OCI-LY7 (cell line): ENCODE measurements at places on chromosomes 3 and 15.

DNA sequence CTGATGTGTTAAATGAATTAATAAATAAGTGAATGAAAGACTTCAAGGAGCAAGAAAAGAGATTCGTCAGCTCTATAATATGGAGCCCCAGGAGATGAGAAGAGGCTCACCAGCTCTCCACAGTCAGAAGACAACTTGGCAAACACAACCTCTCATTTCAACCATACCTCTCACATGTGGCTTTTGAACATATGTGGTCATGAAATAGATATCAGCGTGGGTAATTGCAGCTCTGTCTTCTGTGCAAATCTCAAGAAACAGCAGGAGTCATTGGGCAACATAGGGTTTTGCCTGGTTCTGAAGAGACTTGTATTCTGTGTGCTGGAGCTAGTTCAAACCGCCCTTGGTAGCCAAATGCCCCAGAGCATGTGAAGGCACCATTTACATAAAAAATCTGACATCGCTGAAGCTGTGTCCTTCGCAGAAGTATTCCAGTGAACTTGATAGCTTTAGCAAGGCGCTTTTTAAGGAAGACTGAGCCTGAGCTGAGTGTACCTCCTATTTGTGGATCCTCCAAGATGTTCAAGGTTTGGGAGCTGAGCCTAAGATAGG, 8.4 kb downstream of the CX3CR1 start:
- DNase-seq = no peak

- no peak for DNase-seq
Measured at GRCh38 chr15:96457841-96458240, 127.3 kb downstream of the NR2F2 start.

GRCh38 chr3:102156426-102156825, 278.4 kb upstream of the ZPLD1 start:
- DNase-seq = no peak

GRCh38 chr15:99433026-99433756, 132.6 kb upstream of the MEF2A start:
- DNase-seq = no peak

- no peak for DNase-seq
Measured at GRCh38 chr3:120438665-120439370, 12.0 kb downstream of the FSTL1 start.

- no peak for DNase-seq
Measured at GRCh38 chr3:71843071-71843470, 58.1 kb upstream of the PROK2 start.

DNA sequence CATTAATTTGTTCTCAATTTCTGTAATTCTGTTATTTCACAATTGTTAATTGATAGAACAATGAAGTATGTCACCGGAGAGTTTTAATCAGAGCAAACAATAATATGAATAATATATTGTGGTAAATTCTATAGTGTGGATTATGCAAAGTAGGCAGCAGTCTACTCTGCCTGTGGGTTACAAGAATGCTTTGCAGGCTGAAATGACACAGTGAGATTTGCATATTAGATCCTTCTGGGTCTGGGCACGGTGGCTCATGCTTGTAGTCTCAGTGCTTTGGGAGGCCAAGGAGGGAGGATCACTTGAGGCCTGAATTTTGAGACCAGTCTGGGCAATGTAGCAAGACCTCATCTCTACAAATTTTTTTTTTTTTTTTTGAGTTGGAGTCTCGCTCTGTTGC, 12.5 kb downstream of the COPG1 start:
- no peak for DNase-seq

DNA sequence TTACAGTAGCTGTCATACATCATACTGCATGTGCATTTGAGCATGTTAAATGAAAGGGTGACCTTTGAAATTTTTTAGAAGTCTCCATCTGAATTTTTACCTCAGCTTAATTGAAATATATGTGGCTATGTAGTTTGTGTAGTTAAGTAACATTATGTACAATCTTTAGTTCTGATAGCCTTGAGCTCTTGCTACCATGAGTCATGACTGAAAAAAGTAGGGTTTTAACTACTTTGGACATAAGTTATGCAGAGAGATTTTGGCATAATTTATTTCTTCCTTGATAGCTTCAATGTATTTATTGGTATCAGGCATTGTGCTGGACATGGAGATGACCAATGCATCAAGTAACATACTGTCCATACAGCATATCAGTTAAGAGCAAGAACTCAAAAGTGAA, 376.5 kb upstream of the ZNF717 start:
- no peak for DNase-seq

GRCh38 chr15:45156744-45157455, 27.1 kb downstream of the DUOX1 start:
- DNase-seq = no peak

GRCh38 chr15:40287968-40288367, 5.1 kb upstream of the ANKRD63 start:
- no peak for DNase-seq

DNA sequence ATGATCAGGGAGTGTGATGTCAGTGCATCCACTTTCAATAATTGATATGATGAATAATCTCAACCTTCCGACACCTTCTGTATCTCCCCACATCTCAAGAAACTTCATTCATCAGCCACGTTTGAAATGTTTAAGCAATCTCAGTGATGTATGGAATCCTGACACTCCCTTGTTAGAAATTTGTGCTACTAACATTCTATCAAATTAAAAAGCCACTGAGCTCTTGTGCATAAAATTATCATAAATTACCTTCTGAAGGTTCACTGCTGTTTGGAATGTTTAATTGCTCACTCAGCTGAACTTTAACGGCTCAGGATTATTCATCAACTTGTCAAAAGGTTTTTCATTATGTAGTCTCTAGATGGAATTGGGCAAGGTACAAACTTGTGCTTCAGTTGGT, 108.4 kb upstream of the DPH6 start:
- DNase-seq = no peak

DNA sequence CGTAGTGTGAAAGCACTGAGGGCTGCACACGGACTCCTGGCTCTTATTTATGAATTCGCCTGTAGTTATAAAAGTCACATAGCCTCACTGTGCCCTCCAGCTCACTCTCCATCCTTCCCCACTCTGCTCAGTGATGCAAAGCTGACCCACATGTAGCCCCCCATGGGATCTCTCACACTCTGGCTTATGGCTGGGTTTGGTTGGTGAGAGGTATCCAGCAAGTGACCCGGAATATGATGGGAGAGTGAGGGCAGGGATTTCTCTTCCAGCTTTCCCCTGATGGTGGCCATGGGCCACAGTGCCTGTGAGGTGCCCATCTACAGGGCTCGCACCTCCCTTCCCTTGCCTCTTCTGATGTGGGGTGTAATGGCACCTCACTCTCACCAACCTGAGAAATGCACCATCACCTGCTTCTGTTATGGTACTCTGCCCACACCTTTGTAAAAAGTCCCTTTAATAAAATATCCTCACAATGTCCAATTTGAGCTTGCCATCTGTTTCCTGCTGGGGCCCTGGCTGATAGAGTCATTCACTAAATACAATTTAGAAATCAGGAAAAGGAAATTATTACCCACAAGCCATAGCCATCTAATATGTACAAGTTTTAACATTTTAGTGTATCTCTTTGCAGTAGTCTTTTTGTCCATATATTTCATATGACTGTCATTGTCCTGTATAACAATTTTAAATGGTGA, 93.6 kb downstream of the SCN11A start:
- DNase-seq = no peak

- peak; percentile 81 for DNase-seq
Measured at GRCh38 chr3:9779721-9780457, 10.1 kb upstream of the CAMK1 start.

GRCh38 chr15:101178931-101179330, 72.9 kb downstream of the CHSY1 start:
- DNase-seq = no peak

- peak; percentile 76 for DNase-seq
Measured at GRCh38 chr3:40580494-40581091, 55.8 kb downstream of the ZNF621 start.

DNA sequence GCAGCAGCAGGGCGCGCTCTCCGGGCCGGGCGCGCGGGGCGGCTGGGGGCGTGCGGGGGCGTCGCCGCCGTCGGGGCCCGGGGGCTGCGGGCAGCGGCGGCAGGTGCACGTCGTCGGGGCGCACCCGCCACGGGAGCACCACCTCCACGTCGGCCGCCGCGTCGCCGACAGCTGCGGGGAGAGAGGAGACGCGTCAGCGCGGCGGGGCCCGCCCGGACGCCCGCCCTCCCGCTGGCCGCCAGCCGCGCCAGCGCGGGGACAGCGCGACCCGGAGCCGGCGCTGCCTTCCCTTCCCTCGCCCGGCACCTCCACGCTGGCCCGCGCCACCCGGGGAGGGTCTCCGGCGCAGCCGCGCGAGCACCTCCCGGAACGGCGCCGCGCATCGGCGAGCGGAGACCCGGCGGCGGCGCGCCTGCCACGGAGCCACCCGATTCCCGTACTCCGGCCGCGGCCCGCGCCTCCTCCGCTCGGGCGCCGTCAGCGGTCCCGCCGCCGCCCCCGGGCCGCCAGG, 481 bp downstream of the ADAMTS17 start:
- no peak for DNase-seq

GRCh38 chr15:70636540-70637165, 126.7 kb downstream of the UACA start:
- DNase-seq = no peak

DNA sequence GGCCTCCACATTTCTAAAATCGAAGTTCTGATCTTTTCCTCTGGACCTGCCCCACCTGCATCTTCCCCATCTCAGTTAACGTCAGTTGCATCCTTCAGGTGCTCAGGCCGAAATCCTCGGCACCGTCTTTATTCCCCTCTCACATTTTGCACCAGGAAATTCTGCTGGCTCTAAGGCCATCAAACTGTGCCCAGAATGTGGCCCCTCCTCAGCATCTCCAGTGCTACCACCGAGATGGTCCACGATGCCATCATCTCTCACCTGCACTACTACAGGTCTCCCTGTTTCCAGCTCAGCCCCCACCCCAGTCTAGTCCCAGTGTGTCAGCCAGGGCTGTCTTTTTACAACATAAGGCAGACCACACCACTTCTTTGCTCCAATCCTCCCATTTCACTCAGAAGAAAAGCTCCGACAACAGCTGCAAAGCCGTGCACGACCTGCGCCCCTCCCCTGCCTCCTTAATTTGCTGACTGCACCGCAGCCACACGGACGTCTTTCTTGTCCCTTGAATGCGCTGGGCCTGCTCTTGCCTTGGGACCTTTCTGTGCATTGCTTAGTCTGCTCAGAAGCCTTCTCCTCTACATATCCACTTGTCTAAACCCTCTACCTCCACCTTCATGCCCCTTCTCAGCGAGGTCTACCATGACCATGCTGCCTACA, 14.4 kb downstream of the MUC20 start:
- DNase-seq = no peak

GRCh38 chr15:73460662-73461061, 17.7 kb downstream of the REC114 start:
- no peak for DNase-seq

- DNase-seq = no peak
Measured at GRCh38 chr15:91696981-91697380, 156.5 kb upstream of the SLCO3A1 start.

GRCh38 chr15:93024716-93025624, 64.0 kb downstream of the RGMA start:
- DNase-seq = no peak

DNA sequence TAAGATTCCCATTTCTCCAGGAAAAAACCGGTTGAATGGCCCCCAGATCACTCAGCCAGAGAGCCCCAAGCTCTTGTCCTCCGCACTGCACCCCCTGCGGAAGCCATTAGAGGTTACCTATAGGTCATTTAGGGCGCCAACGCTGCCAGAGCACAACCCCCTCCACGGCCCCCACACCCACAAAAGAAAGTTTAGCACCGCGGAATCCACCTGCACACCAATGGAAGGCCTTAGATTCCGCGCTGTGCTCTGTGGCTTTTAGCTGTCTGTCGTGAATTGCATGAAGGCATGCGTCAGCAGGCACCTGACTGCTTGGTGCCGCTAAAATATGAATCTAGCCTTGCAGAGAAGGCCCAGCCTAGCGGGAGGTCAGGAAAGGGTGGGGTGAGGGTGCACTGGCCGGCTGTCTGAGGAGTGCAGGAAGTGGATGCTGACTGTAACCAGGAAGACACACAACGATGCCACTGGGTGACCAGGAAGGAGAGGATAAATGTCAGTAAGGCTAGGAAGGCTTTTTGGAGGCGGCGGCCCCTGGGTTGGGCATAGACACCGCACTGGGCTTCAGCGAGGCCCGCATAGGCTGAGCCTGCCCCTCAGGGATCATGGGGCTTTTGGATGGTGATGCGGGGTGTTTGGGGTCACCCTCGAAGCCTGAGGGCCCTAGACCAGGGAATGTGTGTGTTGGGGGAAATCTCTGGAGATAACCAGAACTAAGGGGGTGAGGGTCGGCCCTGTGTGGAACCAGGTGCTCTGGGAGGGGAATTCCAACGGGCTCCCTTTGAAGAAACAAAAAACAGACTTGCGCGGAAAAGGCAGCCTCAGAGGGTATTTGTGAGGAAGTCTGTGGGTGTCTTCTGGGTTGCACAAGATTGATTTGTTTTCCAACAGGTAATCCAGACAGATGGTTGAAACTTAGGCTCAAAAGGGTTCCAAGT, 976 bp upstream of the NUP210 start:
- DNase-seq = peak; percentile 90

- DNase-seq = no peak
Measured at GRCh38 chr15:29815000-29815710, 7.1 kb downstream of the TJP1 start.

GRCh38 chr15:46576646-46577395, 942.0 kb downstream of the SQOR start:
- no peak for DNase-seq

- no peak for DNase-seq
Measured at GRCh38 chr3:42043099-42043813, 47.9 kb upstream of the TRAK1 start.

DNA sequence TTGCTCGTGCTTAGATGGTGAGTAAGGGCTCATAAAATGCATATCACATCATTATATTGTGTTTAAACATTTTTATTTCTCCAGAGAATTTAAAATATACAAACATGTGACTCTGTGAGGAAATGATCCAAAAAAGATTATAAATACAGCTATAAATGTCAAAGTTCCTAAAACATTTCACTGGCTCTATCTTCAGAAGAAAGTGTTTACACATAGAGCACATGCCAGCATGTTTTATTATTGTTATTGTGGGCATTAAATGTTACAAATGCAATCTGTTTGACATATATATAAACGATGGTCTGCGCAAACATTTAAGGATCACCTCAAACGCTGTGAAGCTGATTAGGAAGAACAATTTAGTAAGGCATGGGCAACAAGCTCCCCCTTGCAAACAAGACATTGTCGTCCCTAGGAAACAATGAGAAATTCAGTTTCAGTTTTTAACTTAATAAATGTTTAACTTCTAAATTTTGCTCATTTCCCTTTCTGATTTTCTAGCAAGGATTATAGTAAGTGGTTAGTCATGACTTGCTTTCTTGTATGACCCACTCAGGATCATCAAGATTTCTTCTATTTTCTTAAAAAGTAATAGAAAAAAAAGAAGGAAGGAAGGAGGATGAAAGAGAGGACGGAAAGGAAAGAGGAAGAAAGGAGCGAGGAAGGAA, 207.5 kb downstream of the SATB1 start:
- no peak for DNase-seq

- DNase-seq = no peak
Measured at GRCh38 chr15:58324533-58324932, 107.3 kb upstream of the LIPC start.
